Osteoblast (primary cell): ENCODE measurements at places on chromosomes 2 and 18. TPM values are rescaled to one million over a fixed set of nuclear protein-coding genes. Genes with fewer than 3 reads are reported as not detected.

The IL1F10 gene
- not detected in 2 replicates for total RNA-seq

The SF3B1 gene
- 241 and 253 TPM in 2 replicates for total RNA-seq

DNA sequence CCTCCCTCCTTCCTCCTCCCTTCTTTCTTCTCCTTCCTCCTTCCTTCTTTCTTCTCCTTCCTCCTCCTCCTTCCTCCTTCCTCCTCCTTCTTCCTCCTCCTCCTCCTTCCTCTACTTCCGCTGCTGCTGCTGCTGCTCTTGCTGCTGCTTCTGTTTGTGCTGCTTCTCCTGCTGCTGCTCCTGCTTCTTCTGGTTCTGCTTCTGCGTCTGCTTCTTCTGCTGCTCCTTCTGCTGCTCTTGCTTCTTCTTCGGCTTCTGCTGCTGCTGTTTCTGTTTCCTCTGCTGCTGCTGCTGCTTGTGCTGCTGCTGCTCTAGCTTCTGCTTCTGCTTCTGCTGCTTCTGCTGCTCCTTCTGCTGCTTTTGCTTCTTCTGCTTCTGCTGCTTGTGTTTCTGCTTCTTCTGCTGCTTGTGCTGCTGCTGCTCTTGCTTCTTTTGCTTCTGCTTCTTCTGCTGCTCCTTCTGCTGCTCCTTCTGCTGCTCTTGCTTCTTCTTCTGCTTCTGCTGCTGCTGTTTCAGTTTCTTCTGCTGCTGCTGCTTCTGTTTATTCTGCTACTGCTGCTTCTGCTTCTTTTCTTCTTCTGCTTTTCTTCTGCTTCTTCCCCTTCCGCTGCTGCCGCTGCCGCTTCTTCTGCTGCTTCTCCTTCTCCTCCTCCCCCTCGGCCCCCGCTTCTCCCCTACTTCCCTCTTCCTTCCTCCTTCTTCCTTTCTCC lies 8.6 kb downstream of the SNRNP27 start:
- no peak for DNase-seq

GRCh38 chr2:46150445-46150955 lies 146.7 kb upstream of the EPAS1 start:
- no peak for DNase-seq

GRCh38 chr2:170694316-170694715 lies 20.8 kb upstream of the SP5 start:
- DNase-seq = no peak

- peak; percentile 75 for DNase-seq
These were observed 53.5 kb downstream of the SEPTIN10 start for GRCh38 chr2:109560265-109560664.

DNA sequence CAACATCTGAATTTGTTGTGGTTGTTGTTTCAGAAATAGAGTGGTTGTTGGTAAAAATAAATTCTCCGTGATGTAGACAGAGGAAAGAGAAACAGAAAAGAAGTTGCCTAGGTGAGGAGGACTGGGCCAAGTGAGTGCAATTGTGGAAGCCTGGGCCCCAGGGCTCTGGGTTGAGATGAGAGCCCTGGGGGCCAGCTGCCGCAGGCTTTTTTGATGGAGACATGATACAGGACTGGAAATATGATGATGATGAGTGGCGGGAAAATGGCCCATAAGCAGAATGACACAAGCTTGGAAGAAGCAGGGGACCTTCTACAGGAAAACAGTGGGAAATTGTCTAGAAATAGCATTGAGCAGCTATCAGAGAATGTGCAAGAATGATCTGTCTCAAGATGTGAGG lies 181.8 kb downstream of the TDRD15 start:
- DNase-seq = no peak

GRCh38 chr2:183242937-183243336 lies 118.7 kb downstream of the NUP35 start:
- DNase-seq = no peak
